Stimulated activated CD4-positive, alpha-beta T cell treated with anti-CD3 and anti-CD28 coated beads, Interleukin-15, amount 100 ng/mL, for 1 hour (primary cell): ENCODE measurements at places on chromosomes 6 and 20.

DNA sequence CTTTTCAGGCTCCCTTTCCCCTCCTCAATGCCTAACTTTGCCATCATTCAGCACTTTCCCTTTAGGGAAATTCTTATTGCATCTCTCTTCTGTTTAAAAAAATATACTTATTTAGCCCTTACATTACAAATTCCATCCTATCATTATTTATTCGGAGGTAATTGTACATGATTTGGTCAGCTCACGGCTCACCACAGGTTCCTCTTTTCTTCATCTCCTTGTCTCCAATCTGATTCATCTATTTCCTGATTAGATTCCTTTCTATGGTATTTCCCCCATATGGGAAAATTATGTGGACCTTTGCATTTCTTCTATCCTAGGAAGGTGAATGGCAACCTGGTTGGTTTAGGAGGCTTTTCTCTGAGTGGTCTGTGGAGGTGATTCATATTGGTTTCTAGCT, 12.9 kb upstream of the EMILIN3 start:
- DNase-seq: no peak

GRCh38 chr6:14452567-14453527, 335.3 kb downstream of the CD83 start:
- DNase-seq: no peak

DNA sequence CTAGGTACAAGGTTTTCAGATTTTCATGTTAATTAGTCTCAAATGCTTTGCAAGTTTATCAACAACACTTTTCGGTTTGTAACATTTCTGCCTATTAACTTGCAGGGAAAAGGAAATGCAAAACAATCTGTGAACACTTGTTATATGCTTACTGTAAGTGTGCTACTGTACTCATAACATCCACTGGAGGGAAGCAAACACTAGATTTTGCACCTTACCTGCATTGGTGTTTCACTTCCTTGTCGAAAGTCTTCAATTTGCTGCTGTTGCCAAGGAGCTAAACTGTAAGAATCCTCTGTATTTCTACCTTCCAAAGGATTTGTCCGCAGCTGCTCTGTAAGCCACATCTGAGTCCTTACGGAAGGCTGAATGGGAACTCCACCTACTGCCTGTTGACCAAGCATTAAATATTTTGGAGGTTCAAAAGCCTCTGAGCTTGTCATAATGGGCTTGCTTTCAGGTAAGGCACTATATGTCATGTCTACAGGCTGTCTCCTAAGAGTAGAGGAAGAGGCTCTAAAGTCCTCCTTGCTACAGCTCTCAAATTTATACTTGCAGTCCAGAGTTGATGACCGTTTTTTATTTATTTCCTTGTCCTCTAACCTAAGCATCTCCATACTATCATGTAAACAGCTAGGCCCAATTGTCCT, 17.3 kb downstream of the PLN start:
- no peak for DNase-seq

DNA sequence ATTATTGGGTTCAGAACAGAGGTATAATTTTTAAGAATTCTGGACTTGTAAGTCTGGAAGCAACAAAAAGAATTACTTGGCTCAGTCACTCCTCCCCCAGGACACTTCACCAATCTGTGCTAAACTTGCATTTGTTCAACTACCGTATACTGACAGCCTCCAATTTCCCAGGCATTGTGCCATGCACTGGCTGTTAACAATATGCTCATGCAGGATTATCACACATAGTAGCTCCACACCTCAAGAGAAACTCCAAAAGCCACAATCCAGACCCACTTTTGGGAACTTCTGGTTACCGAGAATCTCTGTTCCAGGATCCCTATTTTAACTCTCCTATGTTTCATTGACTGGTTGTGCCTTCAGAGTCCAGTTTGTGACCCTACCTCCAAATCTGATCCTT, 7.7 kb downstream of the ADGRF1 start:
- DNase-seq: no peak

DNA sequence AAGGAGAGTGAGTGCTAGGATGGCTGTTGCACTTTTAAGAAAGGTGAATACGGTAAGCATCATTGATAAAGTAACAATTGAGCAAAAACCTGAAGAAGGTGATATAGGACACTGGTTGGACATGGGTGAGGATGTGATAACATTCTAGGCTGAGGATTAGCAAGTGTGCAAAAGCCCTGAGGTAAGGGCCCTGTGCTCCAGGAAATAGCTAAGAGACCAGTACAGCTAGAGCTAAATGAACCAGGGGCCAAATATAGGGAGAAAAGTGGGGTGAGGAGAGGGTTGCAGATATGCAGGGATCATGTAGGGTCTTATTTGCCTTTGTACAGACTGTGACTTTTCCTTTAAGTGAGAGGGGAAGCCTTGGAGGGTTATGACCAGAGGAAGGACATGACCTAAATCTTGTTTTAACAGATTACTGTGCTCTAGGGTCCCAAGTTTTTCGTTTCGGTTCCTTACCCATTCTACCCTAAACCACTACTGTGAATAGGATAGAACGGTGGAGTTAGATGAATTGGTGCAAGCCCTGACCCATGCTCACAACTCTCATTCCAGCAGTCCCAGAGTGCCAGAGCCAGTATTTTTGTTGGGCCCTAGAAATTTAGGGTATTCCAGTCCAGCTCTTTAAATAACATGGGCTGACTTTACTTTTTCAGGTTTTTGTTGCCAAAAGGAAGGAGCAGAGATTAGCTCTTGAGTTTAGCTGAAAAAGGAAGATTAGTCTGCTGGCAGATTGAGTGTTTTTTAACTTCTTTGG, 10.7 kb downstream of the MAPK14 start:
- no peak for DNase-seq

GRCh38 chr6:138765896-138766655, 7.5 kb upstream of the CCDC28A start:
- no peak for DNase-seq

GRCh38 chr20:37390891-37391525, 45.1 kb downstream of the SRC start:
- DNase-seq: no peak

DNA sequence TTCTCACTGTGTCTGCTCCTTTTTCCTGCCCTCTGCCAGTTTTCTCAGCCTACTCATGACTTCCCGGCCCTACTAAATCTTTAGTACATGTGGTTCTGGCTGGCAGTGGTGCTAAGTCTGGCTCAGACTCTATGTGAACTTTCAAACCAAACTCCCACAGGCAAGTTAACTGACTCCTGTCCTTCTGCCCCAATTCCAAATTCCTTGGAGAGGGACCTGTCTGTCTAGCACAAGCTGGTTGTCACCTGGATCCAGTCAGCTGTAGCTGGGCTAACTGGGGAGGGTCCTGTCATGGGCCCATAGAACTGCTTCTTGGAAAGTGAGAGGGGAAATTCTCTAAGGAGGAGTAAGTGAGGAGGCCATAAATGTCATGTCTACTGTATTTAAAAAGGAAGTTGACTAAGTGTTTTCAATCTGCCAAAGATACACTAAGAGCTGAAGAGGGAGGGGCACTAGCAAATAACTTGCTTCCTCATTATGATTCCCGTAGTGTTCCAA, 240.1 kb downstream of the KCNQ5 start:
- DNase-seq: no peak

DNA sequence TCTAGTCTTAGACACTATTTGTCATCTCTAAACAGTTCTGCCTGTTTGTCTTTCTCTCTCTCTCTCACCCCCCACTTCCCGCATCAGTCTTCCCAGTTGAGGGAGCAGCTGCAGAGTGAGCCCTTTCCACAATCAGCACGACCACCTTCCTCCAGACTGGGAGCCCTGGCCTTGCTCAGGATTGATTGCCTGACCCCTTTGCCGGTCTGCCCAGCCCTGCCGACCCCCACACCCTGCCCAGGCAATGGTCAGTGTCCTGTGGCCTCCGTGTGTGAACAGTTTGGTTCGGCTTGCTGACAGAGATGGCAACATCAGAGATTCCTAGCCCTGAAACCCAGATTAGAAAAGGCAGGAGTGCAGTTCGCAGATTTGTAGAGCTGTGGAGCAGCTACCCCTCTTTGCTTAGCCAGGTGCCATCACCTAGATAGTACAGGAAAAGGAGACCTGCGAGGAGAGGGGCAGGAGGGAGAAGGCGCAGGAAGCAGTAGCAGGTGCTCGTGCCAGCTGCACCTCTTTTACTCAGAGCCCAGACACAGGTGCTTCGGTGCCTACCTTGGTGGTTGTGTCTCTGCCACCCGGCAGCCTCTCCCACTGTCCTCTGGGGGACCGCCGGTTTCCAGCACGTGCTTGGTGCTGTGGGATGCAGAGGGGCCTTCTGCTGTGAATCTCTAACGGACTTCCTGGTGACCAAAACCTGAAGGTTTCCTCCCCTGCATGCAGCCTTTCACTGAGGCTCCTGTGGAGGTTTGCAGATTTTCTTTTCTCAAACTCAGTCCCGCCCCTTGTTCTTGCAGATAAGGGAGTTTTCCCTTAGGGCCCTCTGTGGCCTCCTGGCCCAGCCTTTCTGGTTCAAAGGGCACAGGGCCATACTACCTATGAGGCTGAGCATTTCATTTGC, 92.4 kb downstream of the SCML4 start:
- DNase-seq: no peak

DNA sequence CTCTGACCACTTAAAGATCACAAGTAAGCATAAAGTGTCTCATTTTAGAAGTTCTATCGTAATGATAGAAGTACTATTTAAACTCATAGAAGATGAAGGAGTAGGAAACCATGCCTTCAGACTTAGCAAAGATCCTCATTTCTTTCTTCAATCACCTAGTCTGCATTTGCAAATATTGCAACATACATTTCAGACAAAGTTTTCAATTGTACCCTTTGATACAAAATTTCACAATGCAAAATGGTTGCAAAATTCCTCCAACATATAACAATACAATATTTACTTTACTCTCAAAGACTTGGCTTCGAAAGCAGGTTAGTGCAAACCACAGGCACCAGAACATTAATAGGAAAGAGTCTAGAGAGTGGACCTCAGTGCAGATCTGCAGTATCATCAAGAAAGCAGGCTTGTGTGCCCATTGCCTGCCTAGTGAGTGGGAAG, 16.1 kb upstream of the ROS1 start:
- no peak for DNase-seq

GRCh38 chr6:46513533-46513932, 22.3 kb upstream of the RCAN2 start:
- DNase-seq: no peak

DNA sequence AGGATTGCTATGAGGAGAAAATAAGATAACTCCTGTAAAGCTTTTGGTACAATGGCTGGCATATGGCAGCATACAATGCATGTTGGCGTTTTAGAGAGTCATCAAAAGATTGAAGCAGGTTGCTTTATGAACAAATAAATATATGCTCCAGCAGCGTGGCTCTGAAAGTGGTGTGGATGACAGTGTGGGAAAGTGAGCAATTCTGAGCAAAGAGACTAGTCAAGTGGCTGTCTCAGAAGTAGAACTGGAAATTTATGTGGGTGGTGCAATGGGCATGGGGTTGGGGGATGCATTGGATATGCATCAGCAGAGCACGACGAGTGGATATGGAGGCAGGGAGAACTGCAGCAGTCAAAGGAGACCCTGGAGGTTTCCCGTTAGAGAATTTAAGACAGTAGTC, 66.2 kb upstream of the PHACTR2 start:
- DNase-seq: no peak

GRCh38 chr6:130730600-130730999, 96.6 kb upstream of the SMLR1 start:
- DNase-seq: no peak

DNA sequence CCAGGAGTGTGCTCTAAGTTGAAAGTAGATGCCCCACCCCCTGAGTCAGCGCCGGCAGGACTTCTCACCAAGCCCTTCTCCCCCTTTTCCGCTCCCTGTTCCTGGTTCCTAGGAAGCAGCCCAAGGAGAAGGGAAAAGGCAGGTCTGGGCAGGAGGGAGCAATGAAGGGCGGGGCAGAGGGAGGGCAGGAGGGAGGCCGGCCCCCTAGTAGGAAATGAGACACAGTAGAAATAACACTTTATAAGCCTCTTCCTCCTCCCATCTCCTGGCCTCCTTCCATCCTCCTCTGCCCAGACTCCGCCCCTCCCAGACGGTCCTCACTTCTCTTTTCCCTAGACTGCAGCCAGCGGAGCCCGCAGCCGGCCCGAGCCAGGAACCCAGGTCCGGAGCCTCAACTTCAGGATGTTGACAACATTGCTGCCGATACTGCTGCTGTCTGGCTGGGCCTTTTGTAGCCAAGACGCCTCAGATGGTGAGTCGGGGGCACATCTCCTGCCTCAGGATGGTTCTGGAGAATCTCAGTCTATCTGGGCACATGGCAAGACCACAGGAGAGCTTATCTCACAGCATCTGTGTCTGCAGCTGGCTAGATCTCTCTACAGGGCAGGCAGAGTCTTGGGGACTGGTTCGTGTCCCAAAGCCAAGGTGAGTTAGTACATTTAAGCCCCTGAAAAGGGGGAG, at the start of gene PROCR:
Gene PROCR (plus strand): TSS at position 320 of the 681 bp plus-strand sequence. CDS start 83 bp downstream, at position 403.
- DNase-seq: no peak

- peak; percentile 49 for DNase-seq
Measured at GRCh38 chr20:43949741-43950618, 35.3 kb downstream of the TOX2 start.

GRCh38 chr6:82874867-82875266, 190.8 kb downstream of the UBE3D start:
- no peak for DNase-seq

DNA sequence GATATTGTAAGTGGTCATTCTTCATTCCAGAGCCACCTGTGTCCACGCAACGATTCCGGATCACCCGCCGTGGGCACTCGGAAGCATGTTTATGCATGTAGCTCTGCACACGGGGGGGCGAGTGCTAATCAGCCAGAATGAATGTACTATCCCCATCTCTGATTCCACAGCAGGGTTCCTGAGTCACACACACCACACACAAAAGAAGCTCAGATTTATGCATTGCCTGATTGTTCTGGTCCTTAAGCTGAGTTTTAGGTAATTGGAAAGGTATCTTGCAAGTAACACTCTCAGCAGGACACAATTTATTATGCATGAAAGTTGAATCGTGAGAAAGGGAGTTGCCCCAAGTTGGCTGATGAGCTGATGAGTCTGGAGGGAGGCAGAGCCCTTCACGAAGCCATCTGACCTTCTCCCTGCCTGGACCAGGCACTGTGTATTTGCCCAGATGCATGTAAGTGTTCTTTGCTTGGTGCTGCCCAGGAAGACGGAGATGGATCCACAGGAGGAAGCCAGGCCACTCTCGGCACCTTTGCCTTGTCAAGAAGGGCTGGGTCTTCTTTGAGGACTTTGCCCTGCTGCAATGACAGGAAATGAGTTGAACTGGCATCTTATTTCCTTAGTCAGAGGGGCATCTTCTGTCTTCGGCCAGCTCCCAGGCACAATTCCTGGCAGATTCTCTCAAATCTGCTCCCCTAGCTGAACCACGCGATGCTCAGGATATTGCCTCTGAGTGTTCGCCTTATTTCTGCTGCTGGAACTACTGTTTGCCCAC, 141.1 kb downstream of the SYNDIG1 start:
- no peak for DNase-seq

DNA sequence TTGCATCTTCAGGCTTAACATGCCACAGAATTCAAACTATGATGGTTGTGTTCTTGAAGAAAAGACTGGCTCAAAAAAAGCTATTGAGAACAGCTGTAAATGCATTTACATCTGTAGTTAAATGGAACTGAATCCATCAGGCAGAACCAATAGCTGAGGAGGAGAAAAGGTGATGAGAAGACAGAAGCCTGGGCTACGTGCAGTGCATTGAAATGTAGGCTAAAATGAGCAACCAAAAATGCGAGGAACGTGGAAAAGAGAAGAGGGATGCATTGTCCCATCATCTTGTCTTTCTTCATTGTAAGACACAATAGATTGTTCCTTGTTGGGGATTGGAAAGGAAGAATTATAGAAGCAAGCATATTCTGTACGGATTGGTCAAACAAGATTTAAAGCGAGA, 13.8 kb upstream of the HDDC2 start:
- no peak for DNase-seq

GRCh38 chr20:23587631-23588030, 18.1 kb downstream of the CST9 start:
- DNase-seq: no peak

GRCh38 chr20:12203981-12204380, 286.3 kb downstream of the BTBD3 start:
- DNase-seq: no peak
